ENCODE measurements at places on chromosomes 3 and 15. TPM values are rescaled to one million over a fixed set of nuclear protein-coding genes. Genes with fewer than 3 reads are reported as not detected.

DNA sequence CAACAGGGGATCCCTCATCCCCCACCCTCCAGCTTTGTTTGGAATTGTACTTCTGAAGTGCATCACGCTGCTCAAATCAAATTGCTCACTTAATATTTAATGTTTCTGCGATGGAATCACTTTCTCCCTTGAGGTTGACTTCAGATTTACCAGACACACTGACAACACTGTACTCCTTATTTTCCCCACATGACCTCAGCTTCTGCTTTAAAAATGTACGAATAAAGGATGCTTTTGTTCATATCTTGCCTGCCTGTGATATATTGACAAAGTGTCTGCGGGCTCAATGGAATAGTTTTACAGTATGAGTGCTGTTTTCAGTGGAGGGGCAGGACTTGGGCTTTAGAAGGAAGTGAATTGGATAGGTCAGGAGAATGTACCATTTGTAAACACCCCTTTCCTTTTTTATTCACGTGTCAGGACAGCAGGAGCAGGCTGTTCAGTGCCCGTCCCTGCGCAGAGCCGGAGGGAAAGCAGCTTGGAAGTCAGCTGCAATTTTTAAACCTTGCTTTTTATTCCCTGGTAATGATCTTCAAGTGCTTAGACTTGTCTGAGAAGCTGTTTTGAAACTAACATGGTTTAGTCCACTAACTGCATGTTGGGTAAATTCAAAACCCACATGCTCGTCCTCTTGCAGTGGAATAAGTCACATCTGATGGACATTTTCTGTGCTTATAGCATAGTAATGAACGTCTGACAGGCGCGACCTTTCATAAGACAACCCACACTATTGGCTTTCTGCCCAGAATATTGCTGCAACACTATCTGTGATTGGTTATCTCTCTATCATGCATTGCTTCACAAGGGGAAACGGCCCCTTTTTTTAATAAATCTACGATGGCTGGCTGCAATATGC, 29.9 kb downstream of the MBNL1 start:
- DNase-seq: peak; percentile 68

DNA sequence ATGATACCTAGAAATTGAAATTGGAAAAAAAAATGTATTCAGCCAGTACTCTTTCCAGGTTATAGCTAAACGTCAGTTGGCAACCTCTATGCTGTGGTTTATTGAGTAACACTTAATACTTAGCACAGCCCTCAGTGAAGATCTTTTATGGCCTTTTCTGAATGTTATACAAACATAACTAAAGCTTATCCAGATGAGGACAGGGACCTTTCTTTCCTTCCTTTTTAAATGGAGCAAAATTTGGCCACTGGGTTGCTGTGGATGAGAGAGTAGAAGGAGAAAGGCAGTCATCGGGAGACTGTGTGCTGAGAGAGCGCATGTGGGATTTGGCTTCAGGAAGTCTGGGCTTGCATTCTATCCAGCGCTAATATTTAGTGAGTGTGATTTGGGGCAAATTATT, 36.1 kb downstream of the IGF1R start:
- no peak for DNase-seq

DNA sequence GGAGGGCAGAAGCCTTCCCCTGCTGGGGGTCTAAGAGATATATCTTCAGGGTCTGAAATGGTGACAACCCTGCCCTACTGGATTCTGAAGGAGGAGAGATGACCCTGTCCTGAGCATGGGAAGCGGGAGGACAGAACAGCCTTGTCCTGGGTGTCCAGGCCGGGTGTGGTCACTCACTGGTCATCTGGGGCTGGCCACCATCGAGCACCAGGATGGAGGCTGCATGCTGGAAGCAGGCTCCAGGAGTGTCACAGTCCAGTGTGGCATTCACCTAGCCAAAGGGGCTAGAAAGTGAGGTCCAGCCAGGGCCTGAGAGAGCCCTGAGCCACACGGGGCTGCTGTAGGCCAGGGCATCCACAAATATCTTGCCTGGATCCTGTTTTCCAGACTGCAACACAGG, 5.2 kb downstream of the CDHR4 start:
- no peak for DNase-seq

DNA sequence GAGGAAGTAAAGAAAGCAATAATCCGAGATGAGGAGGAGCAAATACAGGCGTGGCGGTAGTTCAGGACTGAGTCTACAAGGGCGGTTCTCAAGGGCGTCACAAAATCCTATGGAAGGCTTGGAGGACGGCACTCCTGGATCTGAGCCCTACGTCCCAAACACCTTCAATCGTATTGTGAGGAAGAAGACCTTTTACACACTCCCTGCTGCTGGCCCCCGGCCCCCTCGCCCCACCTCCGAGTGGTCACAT, 747 bp downstream of the PLD1 start:
- no peak for DNase-seq

Gene ISY1
- polyA plus RNA-seq: 17.4 TPM

Data from right cardiac atrium (tissue), 5 donors.